IPS DF 19.7 (cell line): ENCODE measurements at places on chromosomes 1 and 21.

GRCh38 chr1:32307324-32307723 lies 15.4 kb downstream of the HDAC1 start:
- no peak for DNase-seq

GRCh38 chr1:36040238-36040637 lies 43.7 kb upstream of the TEKT2 start:
- no peak for DNase-seq

GRCh38 chr1:35298464-35298863 lies 30.0 kb downstream of the ZMYM4 start:
- DNase-seq: peak; percentile 30

GRCh38 chr1:35834218-35834617 lies 26.4 kb downstream of the AGO4 start:
- DNase-seq: no peak

- DNase-seq: no peak
Observed at GRCh38 chr1:245463392-245464165, 308.8 kb downstream of the KIF26B start.

DNA sequence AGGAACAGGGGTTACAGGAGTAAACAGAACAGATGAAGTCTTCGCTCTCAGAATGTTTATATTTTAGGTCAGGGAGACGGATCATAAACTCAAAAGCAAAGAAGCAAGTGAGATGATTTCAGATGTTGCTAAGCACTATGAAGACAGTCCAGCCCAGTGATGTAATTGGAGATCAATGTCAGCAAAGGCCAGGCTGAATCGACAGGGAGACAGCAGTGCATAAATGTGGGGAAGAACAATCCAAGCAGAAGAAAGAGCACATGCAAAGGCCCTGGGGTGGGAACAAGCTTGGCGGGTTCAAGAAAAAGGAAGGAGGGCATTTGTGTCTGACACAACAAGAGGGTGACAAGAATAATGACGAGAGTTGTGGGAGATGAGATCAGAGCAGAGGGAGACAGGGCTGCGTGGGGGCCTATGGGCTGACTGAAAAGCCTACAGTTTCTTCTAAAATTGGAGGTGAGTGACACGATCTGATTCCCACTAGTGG lies 47.0 kb downstream of the TAS1R2 start:
- DNase-seq: no peak

- DNase-seq: no peak
Observed at GRCh38 chr1:238450976-238451375, 560.3 kb upstream of the ZP4 start.

GRCh38 chr1:26583646-26584485 lies 54.3 kb downstream of the RPS6KA1 start:
- peak; percentile 47 for DNase-seq

DNA sequence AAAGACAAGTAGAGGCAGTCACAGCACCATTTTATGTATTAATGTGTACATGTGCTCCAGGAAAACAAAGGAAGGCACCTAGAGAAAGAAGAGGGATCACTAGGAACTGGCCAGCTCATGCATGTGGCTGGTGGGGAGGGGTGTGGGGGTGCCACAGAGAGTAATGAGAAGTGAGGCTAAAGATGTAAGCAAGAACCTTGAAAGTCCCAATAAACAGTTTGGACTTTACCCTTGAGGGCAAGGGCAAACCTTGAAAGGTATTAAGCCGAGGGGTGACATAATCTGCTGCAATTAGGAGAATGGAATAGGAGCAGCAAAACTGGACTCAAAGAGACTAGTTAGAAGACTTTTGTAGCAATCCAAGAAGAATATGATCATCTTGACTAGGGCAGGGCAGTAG lies 51.5 kb downstream of the ERI3 start:
- DNase-seq: no peak

- DNase-seq: no peak
Observed at GRCh38 chr1:58155418-58156123, 391.0 kb downstream of the OMA1 start.

- DNase-seq: no peak
Observed at GRCh38 chr21:45821998-45822397, 159.6 kb upstream of the COL6A1 start.

- DNase-seq: no peak
Observed at GRCh38 chr1:54547601-54548388, at the start of gene ACOT11. ACOT11 (plus strand) TSS chr1:54548228; CDS start chr1:54548310, 82 bp downstream.

- DNase-seq: no peak
Observed at GRCh38 chr1:70188522-70188921, 16.9 kb downstream of the LRRC40 start.

DNA sequence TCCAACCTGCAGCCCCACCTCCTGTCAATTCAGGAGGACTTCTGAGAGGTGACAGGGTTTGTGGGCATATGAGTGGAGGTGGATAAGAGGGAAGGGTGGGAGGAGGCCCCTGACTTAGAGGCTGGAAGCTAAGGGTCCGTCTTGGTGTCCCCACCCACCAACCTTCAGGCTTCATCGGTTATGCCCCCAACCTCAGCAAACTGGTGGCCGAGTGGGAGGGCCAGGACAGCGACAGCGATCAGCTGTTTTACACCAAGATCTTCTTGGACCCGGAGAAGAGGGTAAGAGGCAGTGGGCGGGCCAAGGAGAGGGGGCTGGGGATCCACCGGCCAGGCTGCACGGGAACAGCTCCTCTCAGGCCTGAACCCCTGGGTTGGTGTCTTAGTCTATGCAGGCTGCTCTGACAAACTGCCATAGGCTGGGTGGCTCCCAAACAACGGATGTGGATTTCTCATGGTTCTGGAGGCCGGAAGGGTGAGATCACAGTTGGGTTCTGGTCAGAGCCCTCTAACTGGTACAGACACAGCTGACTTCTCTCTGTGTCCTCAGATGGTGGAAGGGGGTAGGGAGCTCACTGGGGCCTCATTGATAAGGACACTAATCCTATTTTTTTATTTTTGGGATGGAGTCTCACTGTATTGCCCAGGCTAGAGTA lies 18.1 kb downstream of the PLOD1 start:
- no peak for DNase-seq

- no peak for DNase-seq
Observed at GRCh38 chr21:35410656-35411055, 361.6 kb upstream of the RUNX1 start.

GRCh38 chr1:23809751-23810171 lies 9.2 kb upstream of the GALE start:
- DNase-seq: no peak

DNA sequence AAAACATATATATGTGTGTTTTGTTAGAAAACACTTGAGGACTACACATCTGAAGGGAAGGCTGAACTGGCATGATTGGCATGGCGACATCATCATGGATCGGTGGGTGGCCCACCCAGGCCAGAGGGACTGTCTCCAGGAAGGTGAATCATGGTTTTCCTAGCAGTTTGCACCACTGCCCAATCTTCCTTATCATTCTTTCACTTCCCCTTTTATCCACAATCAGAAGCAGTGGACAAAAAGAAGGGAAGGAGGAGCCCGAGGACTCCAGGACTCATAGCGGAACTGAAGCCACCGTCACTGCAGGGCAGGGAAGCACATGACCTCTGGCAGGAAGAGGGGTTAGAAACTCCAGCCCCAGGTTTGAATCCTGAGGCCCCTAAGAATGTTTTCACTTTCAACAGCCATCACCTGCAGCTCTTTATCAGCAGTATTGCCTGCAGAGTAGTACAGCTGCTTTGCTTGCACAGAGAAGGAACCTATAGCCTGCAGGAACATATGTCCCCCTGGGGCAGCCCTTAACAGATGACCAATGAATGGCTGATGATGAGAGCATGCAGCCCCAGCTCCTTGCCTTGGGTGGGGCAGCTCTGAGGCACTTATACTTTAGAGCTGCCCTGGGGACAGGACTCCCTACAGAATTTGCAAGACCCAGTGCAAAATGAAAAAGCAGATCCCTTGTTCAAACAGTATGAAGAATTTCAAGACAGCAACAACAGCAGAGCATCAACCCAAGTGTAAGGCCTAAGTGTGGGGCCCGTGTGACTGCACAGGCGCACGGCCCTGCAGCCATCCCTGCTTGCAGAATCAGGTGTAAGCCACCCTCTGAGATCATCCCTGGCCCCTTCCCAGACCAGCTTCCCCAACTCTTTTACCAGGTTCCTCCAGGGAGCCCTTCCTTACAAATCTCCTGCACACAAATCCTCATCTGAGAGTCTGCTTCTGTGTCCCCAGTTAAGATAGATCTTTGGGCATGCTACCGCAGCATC lies 241.8 kb upstream of the IRF2BP2 start:
- DNase-seq: no peak

DNA sequence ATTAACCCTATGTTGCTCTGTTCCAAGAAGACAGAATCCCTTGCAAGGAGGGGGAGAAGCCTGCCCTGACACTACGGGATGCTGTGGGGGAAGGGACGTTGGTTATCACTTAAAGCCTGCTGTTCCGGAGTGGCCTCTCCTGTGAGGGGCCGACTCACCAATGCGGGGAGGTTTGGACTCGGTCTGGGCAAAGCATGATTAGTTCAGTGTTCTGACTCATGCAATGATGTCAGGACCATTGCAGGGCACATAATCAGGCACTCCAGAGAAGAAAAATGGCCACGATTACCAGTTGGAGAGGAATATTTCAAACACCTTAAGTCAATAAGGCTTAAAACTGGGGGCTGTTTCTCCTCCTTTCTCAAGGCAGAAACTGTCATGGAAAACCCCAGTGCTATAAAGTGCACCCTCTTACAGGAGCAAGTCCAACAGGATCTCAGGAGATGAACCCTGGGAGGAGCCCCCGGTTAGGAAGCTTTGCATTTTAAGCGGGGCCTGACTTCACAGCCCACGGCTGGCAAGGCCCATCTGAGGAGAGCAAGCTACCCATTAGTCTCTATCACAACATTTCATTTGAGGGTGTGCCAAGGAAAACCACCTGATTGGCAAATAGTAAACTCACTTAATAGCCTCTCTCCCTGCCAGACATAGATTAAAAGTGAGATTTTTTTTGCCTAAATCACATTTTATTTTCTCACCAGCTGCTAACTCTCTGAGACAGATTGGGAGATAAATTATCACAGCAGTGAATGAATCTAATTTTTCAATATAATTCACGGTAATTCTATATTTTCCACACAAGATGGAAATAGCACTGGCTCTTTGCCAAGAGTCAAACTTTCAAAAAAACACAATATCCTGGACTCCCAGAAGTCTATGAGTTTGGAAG lies 202.5 kb downstream of the C1orf94 start:
- no peak for DNase-seq

DNA sequence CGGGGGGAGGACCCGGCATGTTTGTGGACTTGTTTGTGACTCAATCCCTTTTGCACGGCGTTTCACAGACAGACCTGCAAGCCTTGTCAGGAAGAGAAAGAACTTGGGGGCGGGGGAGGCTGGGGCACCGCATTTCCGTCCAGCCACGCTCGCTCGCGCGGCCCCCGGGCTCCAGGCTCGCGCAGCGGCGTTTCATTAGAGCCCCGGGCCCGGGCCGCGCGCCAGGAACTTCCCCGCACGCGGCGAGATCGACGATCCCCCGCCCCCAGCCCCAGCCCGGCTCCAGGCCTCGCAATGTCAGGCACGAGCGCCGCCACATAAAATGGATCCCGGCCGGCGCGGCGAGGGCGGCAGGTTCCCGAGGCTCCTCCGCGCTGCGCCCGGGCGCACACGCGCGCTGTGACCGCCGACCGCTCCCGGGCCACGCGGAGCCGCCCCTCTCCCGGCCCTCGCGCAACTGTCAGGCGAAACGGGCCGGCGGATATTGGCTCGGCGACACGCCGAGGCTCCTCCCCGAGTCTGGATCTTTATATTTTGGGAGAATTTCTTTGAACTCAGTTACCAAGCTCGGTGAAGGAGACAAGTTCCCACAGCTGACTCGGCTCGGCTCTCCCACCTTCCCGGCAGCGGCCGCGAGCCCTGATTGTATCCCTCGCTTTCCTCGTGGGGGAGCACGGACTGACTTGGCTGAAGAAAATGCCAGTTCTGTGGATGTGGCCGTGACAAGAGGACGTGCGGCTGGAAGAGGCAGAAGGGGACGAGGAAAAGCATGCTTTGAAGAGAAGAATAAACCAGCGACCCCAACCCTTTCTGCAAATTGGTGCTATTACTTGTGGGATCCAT lies at the start of gene KIF26B:
Gene KIF26B, plus strand, starts transcription at position 557 of the 843 bp plus-strand sequence. CDS start 440 bp downstream, outside the sequence.
- DNase-seq: no peak

DNA sequence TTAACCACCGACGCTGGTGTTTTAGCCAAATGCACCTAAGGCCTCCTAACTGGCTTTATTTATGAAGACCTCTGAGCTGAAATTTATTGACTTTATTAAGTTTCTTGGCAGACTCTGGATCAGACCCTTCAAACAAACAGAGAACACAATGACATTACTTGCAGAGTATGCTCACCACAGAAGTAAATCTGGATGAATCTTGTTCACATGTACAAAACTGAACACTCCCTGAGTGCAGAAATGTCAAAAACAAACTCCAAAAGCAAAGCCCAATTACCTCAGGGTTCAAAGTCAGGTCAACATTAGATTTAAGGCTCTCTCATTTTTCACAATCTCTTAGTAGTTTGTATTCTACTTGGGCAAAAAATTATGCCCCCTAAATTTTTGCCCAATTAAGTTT lies 218.6 kb downstream of the SLC45A1 start:
- DNase-seq: no peak

DNA sequence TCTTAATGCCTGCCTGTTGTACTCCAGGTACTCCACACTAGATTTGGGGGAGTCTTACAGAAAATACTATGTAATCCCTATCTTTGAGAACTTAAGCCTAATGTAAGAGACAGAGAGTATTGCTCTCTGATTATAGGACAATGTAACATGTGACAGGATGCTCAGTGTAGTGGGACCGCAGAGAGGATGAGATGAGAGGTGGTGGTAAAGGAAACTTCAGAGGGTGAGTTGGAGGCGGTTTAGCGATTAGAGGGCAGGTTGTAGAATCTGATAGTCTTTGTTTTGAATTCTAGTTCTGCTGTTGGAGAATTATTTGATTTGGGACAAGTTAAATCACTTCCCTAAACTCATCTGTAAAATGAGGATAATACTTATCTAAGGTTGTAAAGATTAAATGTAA lies 5.4 kb downstream of the SOAT1 start:
- no peak for DNase-seq

- DNase-seq: no peak
Observed at GRCh38 chr1:180786624-180787023, 126.1 kb upstream of the KIAA1614 start.

- no peak for DNase-seq
Observed at GRCh38 chr1:16254263-16254928, 17.4 kb upstream of the CPLANE2 start.

- no peak for DNase-seq
Observed at GRCh38 chr1:226733304-226733703, 5.8 kb downstream of the ITPKB start.

DNA sequence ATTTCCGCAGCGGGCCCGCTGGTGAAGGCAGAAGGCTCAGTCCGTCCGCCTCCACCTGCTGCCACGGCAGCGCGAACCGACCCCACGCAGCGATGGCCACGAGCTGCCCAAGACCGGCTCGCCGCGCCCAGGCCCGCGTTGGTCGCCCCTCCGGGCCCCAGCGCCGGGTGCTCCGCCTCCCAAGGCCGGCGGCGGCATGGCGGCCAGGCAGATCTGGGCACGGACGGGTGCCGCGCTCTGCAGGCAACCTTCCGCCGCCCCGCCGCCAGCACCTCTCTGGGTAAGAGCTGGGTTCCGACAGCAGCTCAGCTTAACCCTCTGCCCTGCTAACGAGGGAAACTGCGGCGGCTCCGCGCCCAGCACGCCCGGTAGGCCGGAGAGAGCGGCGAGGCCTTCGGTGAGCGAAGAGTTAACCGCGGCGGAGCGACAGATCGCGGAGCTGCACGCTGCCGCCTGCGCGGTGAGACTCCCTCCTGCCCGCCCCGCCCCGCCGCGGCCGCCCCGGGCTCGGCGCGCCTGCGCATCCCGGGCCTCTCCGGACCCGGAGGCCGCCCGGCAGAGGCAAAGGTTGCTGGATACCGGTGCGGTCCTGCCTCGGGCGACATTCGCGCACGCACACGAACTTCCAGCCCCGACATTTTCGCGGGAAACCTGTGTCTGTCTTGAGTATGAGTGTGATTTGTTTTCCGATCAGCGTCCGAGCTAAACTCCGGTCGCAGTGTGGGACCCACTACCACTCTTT lies at the start of gene C1orf53:
Gene C1orf53, plus strand, starts transcription at position 177 of the 742 bp plus-strand sequence. Its CDS starts 20 bp downstream, at position 197.
- DNase-seq: no peak

GRCh38 chr1:27179379-27179778 lies 24.5 kb upstream of the SLC9A1 start:
- no peak for DNase-seq
